Stimulated activated naive CD8-positive, alpha-beta T cell treated with anti-CD3 and anti-CD28 coated beads, Interleukin-15, Interleukin-2, amounts not matched to agents 100 U/mL and 50 U/mL, for 24 hours (primary cell): ENCODE measurements at places on chromosomes 7 and 10.
A peak's percentile ranks its signal among the peaks of the same experiment; 100 is the strongest.

DNA sequence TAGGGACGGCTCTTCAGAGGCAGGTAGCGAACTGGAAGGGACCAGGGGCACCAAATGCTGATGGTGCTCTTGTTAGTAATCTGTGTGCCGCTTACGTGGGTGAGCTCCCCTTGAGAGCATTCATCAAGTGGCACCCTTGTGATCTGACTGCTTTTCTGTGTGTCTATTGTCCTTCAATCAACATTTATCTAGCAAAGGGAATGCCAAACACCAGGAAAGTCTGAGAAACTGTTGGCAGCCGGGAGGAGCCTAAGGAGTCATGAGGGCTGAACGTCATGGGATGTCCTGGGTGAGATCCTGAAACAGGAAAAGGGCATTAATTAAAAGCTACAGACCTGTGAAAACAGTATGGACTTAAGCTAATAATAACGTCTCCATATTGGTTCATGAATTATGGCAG is 733.1 kb downstream of the TYW1 start:
- no peak for DNase-seq

- no peak for DNase-seq
Observed at GRCh38 chr7:157423348-157423747, 86.5 kb downstream of the DNAJB6 start.

- no peak for DNase-seq
Observed at GRCh38 chr10:112168733-112169132, 14.8 kb downstream of the GPAM start.

DNA sequence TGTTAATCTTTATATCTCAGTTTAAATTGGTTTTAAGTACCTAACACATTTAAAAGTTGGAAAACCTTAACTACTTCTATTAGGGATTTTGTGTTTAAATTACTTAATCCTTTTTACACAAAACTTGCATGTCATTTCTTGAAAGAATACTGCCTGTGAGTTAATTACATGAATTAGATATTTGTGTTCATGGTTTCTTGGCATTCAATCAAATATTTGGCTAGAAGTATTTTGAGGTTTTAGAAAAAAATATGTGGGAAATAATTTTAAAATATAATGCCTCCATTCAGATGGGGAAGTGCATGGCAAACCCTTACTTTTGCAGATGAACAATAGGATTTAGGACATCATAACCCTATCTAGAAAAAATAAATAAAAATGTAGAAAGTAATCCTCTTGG is 186.5 kb upstream of the SEMA3E start:
- DNase-seq = no peak

DNA sequence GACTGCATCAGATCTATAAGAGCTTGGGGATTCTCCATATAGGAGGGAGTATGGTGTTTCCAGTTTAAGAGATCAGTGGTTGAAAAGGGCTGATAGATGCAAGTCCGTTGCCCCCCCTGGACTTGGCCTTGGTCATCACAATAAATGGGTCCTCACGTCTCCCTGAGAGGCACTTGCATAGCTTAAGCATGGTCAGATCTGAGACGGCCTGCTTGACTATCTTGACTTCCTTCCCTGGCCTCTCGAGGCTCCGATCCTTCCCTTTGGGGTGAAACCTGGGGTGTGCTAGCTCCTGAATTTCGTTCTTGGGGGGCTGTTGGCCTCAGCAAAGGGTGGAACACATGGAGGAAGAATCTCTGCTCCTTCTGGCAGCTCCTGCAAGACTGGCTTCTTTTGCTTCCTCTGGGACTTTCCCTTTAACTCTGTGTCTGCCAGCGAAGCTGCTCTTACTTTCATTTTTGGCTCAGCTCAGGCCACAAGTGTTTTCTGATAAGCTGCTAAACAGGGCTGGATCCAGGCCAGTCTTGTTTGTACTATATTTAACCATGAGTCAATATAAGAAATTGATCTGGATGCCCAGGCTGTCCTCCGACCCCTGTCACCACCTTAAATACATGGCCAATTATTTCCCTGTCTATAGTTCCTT is 11.2 kb upstream of the ZNF485 start:
- DNase-seq = peak; percentile 42

DNA sequence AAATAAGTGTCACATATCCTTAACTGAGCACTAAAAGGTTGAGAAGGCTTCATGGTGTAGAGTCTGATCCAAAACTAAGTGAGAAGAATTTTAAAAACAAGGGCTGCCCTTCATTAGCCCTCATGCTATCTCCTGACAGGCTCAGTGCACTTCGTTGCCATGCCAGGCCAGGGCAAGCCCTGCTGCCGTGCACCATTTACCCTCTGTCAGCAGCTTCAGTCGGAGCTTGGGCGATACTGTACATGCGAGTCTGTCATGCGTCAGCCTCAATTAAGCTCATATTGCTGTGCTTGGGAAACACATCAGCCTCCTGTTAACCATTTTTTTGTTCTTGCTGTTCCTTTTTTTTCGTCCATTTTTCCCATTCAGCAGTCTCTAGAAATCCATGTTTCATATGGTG is 166.6 kb downstream of the VTI1A start:
- no peak for DNase-seq

DNA sequence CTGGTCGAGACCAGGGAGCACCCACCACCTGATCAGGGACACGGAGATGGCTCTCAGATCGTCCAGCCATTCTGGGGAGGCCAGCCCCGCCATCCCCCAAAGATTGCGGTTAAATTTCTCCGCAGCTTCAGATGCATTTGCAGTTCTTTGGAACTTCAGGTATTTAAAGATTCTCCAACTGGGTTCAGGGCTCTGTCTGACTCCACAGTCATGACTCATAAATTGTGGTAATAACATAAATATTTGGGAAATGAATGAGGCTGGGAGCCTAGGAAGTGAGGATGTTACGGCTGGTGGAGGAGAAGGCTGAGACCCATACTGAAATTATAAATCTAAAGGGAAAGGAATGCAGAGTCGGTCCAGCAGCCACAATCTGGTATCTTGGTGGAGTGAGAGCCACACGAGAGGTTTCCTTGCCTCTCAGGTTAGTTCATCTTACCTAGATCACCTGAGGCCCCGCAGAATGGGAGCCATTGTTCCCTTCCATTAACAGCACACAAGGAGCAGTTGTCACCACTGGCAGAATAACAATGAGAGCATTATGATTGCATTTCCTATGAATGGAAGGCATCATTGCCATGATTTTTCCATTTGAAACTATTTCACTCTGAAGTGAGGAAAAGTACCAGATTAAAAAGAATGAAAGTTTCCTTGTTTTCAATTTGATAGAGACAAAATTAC is 26.7 kb upstream of the DNAJB6 start:
- no peak for DNase-seq

- DNase-seq = no peak
Observed at GRCh38 chr7:28675429-28675828, 263.1 kb downstream of the CREB5 start.

DNA sequence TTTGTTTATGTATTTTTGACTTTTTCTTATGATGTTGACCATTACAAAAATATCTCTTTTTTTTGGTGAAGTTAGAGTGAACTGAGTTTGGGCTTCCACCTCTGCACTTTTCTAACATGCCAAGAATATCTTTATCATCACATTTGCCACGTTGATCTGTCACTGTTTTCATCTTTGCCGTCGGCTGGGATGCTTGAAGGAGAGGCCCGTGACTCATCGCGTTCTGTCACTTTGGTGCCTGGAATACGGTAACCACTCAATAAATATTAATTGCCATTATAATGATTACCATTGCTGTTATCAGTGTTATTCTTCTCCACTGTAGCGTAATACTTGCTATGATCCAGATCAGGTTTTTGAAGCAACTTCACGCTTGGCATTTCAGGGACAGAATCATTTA is 350.8 kb upstream of the PFKP start:
- no peak for DNase-seq

GRCh38 chr10:22466763-22467334 is 121.6 kb downstream of the SPAG6 start:
- no peak for DNase-seq

GRCh38 chr10:91163269-91163868 is 57.1 kb upstream of the PCGF5 start:
- DNase-seq = peak; percentile 76

GRCh38 chr7:16688249-16688648 is 42.3 kb downstream of the BZW2 start:
- no peak for DNase-seq

DNA sequence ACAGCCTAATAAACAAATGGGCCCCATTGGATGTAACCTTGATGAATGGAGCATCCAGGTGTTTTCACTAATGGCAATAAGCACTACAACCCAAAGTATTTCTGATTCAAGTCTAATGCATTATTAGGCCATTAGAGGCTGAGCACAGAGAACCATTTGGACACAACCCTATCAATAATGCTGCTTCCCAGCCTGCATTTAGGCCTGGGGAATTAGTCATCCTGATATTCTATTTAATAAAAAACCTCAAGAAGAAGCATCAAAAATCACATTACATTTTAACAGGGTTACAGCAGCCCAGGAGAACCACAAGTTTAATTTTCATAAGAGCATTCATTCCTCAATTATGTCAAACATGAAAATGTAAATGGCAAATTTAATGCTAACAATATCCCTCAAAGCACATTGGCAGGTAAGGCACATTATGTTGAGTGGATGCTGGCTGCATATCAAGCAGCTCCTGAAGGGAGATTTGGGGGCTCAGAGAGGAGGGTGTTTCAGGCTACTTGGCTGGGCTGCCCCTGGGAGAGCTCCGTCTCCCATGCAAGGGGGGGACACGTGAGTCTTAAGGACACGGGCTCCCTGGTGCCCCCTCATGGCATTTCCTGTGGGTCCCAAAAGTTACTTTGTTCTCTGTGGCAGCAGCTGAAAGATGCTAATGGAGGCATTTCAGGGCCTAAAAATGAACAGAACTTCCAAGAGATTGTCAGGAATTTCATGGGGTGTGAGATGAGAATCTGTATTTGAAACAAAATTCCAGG is 143.4 kb downstream of the HERPUD2 start:
- no peak for DNase-seq

DNA sequence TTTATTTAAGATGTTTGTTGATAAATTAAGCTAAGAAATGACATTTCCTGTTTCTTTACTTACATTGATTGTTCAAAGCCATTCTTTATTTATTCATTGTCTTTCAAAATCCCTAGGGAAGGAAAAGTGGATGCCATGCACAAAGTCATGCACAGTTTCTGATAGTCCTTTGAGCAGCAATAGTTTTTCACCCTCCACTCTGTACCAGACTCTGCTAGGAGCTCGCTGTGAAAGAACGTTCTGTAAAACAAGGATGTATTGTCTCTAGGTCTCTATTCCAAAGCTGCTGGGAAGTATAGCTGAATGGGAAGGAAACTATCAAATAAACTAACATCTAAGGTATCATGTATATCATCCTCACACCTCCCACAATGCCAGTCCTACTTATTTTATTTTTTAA is 7.8 kb upstream of the NOC3L start:
- no peak for DNase-seq

- DNase-seq = no peak
Observed at GRCh38 chr10:129772468-129773358, 191.4 kb downstream of the EBF3 start.

GRCh38 chr7:106068986-106069385 is 43.1 kb downstream of the SYPL1 start:
- no peak for DNase-seq
